Astrocyte (in vitro differentiated cells and primary cell): ENCODE measurements at places on chromosomes 13 and 19.

- DNase-seq = peak; percentile 90
Observed at GRCh38 chr19:6103217-6103644, 7.1 kb downstream of the RFX2 start.

DNA sequence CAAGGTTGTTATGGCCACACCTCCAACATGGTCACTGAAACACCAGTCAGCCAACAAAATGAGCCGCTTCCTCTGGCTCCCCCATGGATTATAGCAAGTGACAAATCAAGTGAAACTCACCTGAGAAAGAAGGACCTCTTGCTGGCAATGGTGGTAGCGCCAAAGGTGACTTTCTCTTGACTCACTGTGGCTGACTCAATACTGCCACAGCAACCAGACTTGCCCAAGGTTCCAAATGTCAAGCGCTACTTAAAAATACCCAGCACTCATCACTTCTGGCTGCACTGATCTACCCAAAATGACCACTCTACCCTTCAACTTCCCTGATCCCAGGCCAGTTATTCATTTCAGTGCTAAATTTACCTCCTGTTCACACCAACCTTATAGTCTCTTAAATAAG is 495.5 kb downstream of the FOXO1 start:
- no peak for DNase-seq

GRCh38 chr19:55652311-55653128 is 2.3 kb upstream of the U2AF2 start:
- DNase-seq = no peak

GRCh38 chr19:33639035-33639681 is 17.4 kb downstream of the CHST8 start:
- no peak for DNase-seq

DNA sequence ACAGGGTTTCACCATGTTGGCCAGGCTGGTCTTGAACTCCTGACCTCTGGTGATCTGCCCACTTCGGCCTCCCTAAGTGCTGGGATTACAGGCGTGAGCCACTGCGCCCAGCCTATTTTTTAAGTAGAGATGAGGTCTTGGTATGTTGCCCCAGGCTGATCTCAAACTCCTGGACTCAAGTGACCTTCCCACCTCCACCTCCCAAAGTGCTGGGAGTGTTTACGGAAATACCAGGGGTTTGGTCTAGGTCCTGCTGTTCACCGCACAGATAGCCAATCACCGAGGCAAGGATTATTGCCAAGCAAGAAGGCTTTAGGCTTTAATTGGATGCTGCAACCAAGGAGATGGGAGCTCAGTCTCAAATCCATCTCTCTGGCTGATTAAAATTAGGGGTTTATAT is 11.6 kb downstream of the CLEC4G start:
- DNase-seq = no peak

DNA sequence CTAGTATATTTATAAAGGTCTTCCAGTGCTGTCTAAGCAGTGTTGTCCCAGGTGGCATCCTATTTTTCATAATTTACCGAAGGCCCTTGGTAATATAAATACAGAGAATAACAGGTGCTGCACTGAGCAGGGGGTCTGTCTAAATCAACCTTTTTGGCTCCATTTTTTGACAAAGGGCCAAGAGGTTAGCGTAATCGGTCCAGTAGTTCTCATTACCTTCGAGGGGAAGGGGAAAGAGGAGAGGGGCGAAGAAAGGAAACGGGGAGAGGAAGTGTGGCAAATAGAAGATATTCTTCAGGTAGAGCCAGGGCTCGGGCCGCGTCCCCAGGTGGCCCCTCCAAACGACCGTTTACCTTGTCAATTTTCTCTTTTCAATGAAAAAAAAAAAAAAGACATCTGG is 749 bp upstream of the PAN3 start:
- no peak for DNase-seq

- DNase-seq = peak; percentile 36
Observed at GRCh38 chr13:91647361-91647990, 249.1 kb downstream of the GPC5 start.

DNA sequence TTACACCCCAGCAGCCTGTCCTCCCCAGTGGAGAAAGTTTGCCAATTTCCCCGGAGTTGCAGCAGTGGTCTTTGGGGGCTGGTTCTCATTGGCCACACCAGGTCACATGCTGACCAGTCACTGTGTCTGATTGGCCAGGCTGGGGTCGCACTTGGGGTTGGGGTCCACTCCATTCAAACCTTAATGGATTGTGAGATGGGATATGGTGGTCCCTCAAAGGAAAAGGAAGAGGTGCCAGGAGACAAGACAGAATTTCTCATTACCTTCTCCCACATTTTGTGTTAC is 3.4 kb downstream of the PPM1N start:
- DNase-seq = no peak

- peak; percentile 10 for DNase-seq
Observed at GRCh38 chr13:103354171-103354570, 288.0 kb upstream of the SLC10A2 start.

DNA sequence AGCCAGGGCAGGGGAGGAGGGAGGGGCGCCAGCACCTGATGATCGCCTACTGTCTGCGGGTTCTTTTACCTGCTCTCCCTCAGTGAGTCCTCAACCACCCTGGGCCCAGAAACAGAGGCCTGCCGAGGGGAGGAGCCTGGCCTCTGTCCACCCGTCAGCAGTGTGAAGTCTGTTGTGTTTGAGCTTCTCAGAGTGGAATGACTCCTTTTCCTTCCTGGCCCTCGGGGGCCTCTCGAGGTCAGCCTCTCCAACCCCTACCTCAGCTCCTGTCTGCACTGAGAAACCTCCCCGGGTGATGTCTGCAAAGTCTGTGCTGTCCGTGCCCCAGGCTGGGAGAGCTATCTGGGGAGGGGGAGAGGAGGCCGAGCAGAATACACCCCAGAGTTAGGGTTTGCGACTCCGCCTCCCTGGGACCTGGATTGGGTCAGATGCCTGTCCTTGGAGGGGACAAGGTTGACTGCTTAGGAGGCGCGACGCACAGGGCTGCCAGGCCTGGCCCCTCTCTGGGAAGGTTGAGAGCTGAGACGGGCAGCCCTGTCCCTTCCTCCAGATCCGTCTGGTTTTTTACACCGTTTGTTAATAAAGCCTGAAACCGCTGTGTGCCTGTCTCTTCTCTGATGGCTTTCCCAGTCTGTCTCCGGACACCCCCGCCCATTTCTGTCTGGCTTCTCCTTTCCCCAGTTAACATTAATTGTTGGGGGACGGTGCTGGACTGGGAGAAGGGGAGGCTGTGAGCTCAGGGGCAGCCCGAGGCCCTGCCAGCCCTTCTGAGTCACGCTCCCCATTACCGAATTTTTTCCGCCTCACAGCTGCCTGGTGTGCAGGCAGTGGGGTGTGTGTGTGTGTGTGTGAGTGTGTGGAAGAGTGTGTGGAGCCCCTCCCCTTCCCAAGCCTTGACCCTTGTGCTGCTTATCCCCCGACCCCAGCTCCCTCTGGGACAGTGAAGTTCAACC is 989 bp upstream of the SSC5D start:
- peak; percentile 98 for DNase-seq

- peak; percentile 92 for DNase-seq
Observed at GRCh38 chr13:90918536-90918935, 429.0 kb upstream of the MIR17HG start.

GRCh38 chr13:102405499-102406100 is 3.8 kb upstream of the FGF14 start:
- DNase-seq = peak; percentile 4

DNA sequence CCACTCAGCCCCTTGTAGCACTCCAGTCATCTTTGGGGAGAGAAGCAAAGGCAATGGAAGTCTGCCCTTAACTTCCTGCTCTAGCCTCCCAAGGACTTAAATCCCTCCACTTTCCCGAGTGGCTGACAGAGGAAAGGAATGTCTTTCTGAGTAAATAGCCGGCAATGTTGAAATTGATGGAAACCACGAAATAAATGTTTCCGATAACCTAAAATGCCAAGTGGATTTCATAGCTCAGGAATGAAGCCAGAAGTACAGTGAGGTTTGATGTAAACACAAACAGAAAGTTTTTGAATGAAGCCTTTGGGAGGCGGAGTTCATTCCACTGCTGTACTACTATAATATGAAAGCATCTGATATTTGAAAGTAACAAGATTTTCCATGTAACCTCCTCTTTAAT is 14.0 kb upstream of the TBC1D4 start:
- DNase-seq = peak; percentile 95

- no peak for DNase-seq
Observed at GRCh38 chr13:25190256-25190655, 18.2 kb upstream of the AMER2 start.

DNA sequence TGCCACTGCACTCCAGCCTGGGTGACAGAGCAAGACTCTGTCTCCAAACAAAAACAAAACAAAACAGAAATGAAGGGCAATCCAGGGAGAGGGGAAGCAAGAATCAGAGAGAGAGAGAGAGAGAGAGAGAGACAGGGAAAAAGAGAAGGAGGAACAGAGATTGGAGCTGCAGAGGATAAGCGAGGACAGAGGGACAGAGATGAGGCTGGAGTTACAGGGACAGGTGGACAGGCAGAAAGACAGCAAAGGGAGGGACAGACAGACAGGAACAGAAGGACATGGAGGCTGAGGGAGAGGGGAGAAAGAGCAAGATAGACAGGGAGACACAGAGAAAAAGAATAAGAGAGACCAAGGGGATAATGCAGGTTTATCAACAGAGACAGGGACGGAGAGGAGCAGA is 1.3 kb upstream of the CRX start:
- no peak for DNase-seq

GRCh38 chr19:41595258-41595889 is 19.4 kb downstream of the CEACAM21 start:
- peak; percentile 54 for DNase-seq

DNA sequence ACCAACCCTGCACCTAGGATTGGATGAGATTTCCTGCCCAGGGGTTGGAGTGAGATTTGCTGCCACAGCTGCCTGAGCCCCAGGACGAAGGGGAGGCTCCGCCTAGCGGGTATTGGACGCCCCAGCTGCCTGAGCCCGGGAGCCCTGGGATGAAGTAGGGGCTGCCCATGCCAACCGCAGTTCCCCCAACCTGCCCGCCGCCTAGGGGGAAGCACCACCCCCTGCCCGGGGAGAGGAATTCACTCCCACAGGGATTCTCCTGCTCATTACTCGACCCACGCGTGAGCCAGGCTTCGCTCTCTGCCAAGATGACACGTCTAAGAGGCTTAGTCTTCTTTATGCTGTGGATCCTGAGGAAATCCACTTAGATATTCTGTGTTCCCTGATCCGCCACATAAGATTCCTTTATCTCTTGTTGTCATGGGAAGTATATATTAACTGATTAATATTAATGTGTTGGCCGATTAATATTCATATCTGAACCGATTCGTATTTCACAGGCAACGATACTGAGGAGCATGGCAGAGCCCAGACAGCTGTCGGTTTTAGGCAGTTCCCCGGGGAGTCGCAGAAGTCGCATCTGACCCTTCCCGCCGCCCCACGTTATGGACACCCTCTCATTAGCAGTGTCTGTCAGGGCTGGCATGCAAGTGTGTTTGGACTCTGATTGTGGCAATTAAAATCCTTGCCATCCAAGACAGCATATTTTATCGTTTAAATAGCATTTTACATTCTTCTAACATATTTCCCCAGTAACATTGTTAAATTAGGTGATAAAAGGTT is 44.5 kb upstream of the KCTD15 start:
- no peak for DNase-seq

- no peak for DNase-seq
Observed at GRCh38 chr13:110303644-110304043, 3.3 kb downstream of the COL4A1 start.

- no peak for DNase-seq
Observed at GRCh38 chr19:11541238-11541637, 2.6 kb downstream of the CNN1 start.

- peak; percentile 42 for DNase-seq
Observed at GRCh38 chr13:73325723-73326558, 267.1 kb downstream of the KLF5 start.

DNA sequence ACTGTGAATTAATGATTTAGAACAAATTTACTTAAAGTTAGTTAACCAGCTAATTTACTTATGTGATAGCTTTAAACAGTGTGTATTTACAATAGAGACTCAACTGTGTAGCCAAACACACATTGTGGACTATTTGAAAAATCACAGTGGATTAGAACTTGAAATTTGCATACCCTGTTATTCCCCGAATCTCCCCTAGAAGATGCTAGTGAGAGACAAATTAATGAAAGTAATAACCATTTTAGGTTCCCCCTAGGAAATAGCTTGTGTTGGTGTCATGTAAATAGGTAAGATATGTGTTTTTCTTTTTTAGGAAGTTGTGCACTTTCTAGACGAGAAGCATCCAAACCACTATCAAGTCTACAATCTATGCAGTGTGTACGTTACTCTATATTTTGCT is 98.5 kb downstream of the C1QTNF9 start:
- no peak for DNase-seq

GRCh38 chr13:110503037-110503901 is 58.3 kb downstream of the RAB20 start:
- no peak for DNase-seq

DNA sequence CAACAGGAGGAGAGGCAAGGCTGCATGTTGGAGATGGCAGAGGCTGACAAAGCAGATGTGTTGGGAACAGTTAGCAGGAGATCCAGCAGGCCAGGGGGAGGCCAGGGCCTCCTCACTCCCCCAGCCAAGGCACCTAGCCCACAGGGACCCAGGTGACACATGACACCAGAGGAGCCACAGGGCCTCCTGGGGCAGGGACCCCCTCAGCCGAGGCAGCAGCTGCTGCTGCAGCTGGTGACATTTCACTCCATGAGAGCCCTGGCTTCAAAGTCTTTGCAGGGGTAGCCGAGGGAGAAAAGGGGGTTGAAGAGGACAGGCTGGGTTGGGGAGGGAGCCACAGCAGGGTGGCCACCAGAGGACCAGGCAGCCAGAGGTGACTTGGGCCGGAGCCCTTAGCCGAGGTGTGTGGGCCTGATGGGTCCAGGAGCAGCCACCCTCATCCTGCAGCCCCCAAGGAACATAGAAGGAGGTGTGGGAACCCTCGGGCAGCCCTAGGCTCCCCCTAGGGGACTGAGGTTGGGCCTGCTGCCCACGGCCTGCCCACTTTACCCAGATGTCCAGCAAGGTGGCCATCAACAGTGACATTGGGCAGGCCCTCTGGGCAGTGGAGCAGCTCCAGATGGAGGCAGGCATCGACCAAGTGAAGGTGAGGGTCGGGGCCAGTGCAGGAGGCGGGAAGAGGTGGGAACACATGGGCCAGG is at the start of gene GNG14:
Gene GNG14 (plus strand): TSS at position 503 of the 701 bp plus-strand sequence. CDS start 51 bp downstream, at position 554.
- no peak for DNase-seq

DNA sequence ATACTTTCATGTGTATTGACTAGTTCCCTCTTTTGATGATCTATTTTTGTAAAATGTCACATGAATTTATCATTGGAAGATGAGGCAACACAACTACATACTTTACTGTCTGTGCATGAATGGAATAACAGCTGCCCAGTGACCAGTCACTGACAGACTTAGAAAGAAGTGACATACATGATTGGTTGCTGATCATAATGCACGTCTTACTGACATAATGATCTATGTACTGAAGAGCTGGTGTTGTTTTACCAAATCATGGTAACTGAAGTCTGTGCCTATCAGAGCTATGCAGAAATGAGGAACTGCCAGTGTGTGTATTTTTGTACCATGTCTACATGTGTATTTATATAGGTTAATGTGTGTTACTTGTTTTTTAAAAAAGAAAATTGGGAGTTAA is 26.5 kb downstream of the GPR18 start:
- DNase-seq = no peak

- DNase-seq = no peak
Observed at GRCh38 chr19:35736913-35737886, 5.1 kb downstream of the IGFLR1 start.
